Posterior vena cava (tissue), 2 donors: ENCODE measurements at places on chromosomes 16 and 17. TPM values are rescaled to one million over a fixed set of nuclear protein-coding genes. Genes with fewer than 3 reads are reported as not detected.

- DNase-seq, result no peak
Measured at GRCh38 chr17:61822326-61823285, 40.7 kb downstream of the BRIP1 start.

DNA sequence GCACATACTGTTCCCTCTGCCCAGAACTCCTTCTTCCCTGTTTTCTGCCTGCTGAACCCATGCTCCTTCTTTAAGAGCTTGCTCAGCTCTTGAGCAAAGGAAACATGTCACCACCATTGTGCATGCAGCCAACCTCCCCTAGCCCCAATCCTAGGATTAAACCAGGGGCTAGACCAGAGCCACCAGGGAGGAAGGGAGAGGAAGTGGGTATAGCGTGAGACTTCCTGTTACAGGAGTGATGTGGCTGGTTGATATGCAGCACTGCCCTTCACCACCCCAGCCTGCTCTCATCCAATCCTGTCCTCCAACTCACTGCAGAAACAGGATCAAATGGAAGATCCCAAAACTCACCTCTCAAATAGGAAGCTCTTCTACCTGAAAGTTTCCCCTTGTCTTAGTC is 67.1 kb upstream of the CDH5 start:
- DNase-seq, result peak; percentile 4

GRCh38 chr17:28874750-28875149 is 19.9 kb downstream of the ERAL1 start:
- no peak for DNase-seq

DNA sequence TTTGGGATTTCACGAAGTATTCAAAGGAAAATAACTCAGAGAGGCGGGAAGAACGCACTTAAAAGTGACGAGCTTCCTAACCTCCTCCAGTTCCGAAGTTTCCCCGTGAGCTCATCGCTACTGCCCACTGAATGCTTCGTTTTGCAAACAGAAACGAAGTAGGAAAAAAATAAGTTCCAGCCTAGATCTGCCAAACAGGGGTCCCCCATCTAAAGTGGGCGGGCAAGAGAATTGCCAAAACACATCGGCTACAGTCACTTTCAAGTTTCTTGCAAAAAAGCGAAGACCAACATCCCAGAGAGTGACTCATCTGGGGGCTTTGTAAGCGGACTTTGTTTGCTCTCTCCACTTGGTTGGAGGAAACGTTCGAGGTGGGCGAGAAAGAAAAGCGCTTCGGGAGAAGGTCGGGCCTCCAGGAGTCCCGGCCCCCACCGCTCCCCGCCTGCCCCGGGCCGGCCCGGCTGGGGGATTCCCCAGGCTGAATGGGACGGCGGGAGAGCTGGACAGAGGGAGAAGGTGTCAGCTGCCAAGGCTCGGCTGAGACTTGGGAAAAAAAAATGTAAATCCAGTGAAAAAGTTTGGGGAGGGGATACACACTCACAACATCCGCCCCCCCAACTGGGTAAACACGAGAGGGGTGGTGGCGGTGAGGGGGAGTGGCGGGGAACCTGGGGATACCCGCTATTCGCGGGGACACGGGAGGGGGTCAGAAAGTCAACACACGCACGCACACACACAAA is 1.0 kb downstream of the VEZF1 start:
- peak; percentile 80 for DNase-seq

- peak; percentile 51 for DNase-seq
Measured at GRCh38 chr17:72717676-72718075, 374.8 kb downstream of the SLC39A11 start.

DNA sequence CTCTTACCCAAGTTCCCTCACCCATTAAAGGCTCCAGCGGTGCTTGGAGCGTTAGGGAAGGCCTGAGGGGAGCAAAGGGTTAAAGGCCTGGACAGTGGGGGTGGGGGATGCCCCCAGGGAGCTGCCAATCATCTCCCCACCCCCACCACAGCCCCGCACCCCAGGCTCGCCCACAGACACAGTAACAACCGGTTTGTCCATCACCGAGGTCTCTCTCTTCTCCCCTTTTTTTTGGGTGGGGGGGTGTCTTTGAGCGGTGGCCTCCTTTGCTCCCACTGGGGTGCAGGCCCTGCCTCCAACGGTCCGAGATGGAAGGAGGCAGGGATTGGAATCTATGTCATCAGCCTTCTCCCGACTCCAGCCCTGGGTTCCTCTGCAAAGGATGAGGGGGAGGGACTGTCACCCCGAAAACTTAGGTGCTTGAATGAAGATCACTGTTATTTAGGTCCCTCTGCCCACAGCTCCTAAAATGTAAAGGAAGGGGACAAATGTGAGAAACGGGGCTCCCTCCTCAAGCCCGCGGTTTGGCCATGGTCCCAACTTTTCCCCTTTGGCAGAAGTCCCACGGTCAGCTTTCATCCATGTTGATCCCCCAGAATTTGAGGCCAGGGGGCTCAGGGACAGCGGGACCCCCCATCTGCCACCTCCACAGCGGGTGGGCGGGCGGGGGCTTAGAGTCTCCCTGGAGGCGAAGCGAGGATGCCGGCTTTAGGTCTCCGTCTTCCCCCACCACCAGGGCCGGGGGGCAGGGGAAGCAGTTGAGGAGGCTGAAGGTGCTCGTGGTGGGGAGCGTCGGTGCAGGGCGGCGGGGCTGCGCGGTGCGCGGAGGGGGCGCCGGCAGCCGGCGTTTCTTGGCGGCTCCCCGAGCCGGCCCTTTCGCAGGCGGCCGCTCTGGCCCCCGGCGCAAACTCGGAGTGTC is 1.7 kb downstream of the EPOP start:
- no peak for DNase-seq

GRCh38 chr16:64705443-64705842 is 416.4 kb downstream of the CDH11 start:
- no peak for DNase-seq

- DNase-seq, result no peak
Measured at GRCh38 chr16:2361129-2361528, 20.6 kb upstream of the ABCA3 start.

PABPN1L gene
- not detected for total RNA-seq
